ENCODE measurements at places on chromosomes 2 and 18. TPM values are rescaled to one million over a fixed set of nuclear protein-coding genes. Genes with fewer than 3 reads are reported as not detected.

- no peak for DNase-seq
- H3K4me3 ChIP-seq: no peak overlapping the region
- peak overlapping the region; percentile 92 for H3K27ac ChIP-seq
- H3K36me3 ChIP-seq: peaks cover 4% of the 10 kb centered on the region
- peaks cover 36% of the 10 kb centered on the region for H3K4me1 ChIP-seq
Observed at GRCh38 chr18:36365836-36366775, 68.6 kb downstream of the FHOD3 start.

DNA sequence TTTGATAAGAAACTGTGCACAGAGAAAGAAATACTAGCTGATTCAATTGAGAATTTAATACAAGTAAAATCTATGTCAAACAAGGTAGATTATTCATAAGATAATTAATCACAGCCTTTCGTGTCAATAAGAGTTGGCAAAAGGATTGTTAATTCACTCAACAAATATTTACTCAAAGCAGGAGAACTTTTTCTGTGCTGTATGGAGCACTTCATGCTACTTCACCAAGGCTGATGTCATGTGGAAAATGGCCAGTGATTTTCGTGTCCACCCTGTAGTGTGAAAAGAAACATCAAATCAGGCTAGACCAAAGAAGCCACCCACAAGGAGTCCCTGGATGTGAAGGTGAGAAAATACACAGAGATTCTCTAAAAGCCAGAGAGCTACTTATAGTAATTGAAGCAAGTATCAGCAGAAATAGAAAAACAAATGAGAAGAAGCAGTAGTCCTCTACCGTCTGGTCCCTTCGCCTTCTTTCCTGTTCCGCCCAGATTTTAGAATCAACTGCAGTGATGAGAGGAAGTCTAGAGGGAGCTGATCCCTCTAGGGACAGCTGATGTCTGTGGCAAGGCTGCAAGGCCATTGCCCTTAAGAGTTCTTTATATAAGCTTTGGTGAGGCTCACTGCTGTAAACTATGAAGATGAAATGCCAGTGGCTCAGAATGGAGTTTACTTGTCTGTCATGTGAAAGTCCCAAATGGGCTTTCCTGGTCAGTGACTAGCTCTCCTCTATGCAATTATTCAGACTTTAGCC, 201.3 kb upstream of the APCDD1 start:
- H3K4me3 ChIP-seq: no peak overlapping the region
- H3K4me1 ChIP-seq: peaks cover 10% of the 10 kb centered on the region
- H3K27ac ChIP-seq: no peak overlapping the region
- no peak for DNase-seq
- H3K36me3 ChIP-seq: no peaks in the 10 kb centered on the region

DNA sequence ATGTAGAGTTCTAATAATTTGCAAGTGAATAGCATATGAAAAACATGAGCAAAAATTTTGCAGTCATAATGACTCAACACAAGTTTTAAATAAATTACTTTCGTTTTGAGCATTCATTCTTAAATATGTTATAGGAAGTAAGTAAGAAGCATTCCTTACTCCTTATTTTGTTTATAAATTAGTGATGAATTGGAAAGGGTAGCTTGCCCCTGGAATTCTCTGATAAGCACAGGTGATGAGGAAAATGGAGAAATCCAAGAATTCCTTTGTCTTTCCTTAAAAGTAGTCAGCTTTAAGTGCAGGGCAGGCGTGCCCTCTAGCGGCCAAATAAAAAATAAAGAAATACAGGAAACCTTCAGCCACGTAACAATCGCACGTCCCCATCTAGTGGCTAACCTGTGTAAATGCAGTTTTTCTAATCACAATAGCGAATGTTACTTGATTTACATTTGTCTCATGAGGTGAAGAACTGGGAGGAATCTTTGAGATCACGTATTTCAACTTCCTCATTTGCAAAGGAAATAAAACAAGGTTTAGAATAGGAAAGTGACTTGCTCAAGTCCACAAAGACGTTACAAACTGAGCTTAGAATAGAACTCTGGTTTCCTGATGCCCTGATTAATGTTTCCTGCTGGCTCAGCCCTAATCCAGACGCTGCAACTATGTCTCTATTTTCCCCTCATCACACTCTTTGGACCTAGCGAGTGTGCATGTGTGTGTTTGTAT, 47.2 kb upstream of the ZNG1B start:
- H3K4me3 ChIP-seq: no peak overlapping the region
- no peaks in the 10 kb centered on the region for H3K36me3 ChIP-seq
- no peaks in the 10 kb centered on the region for H3K4me1 ChIP-seq
- no peaks in the 10 kb centered on the region for H3K27me3 ChIP-seq
- H3K27ac ChIP-seq: no peak overlapping the region

The FHOD3 gene
- 347 TPM for total RNA-seq

- H3K4me1 ChIP-seq: no peaks in the 10 kb centered on the region
- peak overlapping the region; percentile 10 for H3K27ac ChIP-seq
- no peak overlapping the region for H3K4me3 ChIP-seq
- DNase-seq: peak; percentile 32
- H3K27me3 ChIP-seq: no peaks in the 10 kb centered on the region
- H3K36me3 ChIP-seq: no peaks in the 10 kb centered on the region
Observed at GRCh38 chr2:71562518-71562917, 109.2 kb downstream of the DYSF start.

The CYP27C1 gene
- 1.5 TPM for total RNA-seq

GRCh38 chr2:78861546-78861945, 164.0 kb upstream of the REG3G start:
- peak; percentile 3 for DNase-seq
- no peaks in the 10 kb centered on the region for H3K4me1 ChIP-seq
- H3K27ac ChIP-seq: no peak overlapping the region
- no peaks in the 10 kb centered on the region for H3K36me3 ChIP-seq
- no peaks in the 10 kb centered on the region for H3K27me3 ChIP-seq

DNA sequence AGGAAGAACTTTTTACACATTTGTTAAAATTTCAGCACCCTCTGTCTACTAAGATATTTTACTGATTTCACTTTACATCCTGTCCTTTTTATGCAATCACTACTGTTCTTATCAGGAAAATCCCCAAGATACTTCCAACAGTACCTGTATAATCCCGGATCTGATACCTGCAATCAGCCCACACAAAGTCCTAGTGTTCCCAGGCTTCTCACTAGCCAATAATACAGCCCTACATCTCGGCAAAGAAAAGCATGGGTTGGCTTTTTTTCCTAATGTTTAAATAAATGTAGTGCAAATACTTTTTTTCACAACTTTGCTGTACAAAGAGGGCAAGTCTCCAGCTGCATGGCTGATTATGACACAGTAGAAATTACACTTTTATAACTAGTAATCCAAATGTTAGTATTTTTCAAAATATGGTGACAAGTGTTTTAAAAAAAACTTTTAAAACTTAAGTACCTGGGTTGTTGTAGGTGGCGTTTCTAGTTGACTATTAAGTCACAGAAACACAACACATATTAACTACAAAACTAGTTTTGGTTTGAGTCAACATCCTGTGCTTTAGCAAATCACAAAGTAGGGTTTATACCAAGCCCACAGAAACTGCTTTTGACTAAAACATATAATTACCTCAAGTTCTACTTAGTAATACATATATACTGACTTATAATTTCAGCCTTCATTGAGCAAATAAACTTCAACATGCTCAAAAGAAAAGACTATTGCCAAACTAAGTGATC, 19.5 kb downstream of the CNOT11 start:
- H3K27me3 ChIP-seq: no peaks in the 10 kb centered on the region
- no peak overlapping the region for H3K4me3 ChIP-seq
- H3K36me3 ChIP-seq: peaks cover 47% of the 10 kb centered on the region
- peak overlapping the region; percentile 80 for H3K27ac ChIP-seq

DNA sequence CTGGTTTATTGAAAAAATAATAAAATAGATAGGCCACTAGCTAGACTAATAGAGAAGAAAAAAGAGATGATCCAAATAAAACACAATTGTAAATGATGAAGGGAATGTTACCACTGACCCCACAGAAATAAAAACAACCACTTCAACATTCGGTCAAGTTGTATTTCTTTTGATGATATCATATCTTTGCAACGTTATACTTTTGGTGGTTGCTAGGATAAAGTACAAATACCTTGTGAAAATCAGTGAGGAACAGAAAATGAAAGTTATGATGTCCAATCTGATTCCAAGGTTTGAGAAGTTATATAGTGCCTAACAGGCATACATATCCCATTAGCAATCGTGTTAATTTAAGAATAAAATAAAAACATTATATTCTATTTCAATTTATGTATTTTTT, 6.6 kb upstream of the ASNSD1 start:
- no peaks in the 10 kb centered on the region for H3K4me1 ChIP-seq
- no peak overlapping the region for H3K4me3 ChIP-seq
- H3K27me3 ChIP-seq: no peaks in the 10 kb centered on the region
- no peak overlapping the region for H3K27ac ChIP-seq

DNA sequence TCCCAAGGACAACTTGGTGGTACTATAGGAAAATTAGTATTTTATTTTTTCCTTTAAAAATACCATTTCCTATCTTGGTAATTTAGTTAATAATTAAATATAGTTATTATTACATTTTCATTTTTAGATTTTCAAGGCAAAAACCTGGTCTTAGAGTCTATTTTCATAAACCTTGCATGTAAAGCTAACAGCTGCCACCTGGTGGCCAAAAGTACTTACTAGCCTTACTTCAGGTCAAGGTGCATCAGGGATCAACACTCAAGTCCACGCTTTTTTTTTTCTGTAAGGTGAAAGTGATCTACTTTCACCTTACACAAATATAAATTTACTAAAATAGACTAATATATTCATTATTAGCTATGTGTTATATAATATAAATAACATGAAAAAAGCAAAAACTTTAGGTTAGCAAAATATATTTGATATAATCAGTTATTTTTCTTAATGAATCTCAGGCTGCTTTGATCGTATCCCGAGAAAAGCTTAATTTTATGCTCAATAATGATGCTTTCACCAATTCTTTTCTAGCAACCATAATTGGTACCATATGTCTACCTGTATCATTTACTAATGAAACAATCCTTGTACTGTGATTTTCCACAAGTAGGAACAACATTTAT, 62.5 kb downstream of the RELCH start:
- peaks cover 4% of the 10 kb centered on the region for H3K36me3 ChIP-seq
- DNase-seq: peak; percentile 88
- H3K27ac ChIP-seq: no peak overlapping the region
- no peaks in the 10 kb centered on the region for H3K4me1 ChIP-seq

DNA sequence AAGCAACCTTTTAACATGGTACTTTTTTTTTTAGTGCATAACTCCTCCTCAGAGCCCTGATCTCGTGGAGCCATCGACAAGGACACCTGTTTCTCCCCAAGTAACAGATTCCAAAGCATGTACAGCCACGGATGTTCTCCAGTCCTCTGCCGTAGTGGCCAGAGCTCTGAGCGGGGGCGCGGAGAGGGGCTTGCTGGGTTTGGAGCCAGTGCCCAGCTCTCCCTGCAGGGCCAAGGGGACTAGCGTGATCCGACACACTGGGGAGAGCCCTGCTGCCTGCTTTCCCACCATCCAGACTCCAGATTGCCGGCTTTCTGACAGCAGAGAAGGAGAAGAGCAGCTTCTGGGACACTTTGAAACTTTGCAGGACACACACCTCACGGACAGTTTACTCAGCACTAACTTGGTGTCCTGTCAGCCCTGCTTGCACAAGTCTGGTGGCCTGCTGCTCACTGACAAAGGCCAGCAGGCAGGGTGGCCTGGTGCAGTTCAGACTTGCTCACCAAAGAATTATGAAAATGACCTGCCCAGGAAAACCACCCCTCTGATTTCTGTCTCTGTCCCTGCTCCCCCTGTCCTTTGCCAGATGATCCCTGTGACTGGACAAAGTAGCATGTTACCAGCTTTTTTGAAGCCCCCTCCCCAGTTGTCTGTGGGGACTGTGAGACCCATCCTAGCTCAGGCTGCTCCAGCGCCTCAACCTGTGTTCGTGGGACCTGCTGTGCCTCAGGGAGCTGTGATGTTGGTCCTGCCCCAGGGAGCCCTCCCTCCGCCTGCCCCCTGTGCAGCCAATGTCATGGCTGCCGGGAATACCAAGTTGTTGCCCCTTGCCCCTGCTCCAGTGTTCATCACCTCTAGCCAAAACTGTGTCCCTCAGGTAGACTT, 4.5 kb downstream of the KLF11 start:
- H3K27me3 ChIP-seq: no peaks in the 10 kb centered on the region
- H3K36me3 ChIP-seq: peaks cover 18% of the 10 kb centered on the region
- DNase-seq: no peak
- no peaks in the 10 kb centered on the region for H3K4me1 ChIP-seq
- no peak overlapping the region for H3K4me3 ChIP-seq

- H3K36me3 ChIP-seq: no peaks in the 10 kb centered on the region
- H3K4me3 ChIP-seq: no peak overlapping the region
- no peak overlapping the region for H3K27ac ChIP-seq
Observed at GRCh38 chr18:77071711-77072292, 60.8 kb downstream of the MBP start.

The UGT1A3 gene
- total RNA-seq: not detected

GRCh38 chr2:212929116-212929515, 222.3 kb downstream of the IKZF2 start:
- no peak overlapping the region for H3K4me3 ChIP-seq
- no peak for DNase-seq
- H3K4me1 ChIP-seq: peaks cover 21% of the 10 kb centered on the region
- no peak overlapping the region for H3K27ac ChIP-seq

DNA sequence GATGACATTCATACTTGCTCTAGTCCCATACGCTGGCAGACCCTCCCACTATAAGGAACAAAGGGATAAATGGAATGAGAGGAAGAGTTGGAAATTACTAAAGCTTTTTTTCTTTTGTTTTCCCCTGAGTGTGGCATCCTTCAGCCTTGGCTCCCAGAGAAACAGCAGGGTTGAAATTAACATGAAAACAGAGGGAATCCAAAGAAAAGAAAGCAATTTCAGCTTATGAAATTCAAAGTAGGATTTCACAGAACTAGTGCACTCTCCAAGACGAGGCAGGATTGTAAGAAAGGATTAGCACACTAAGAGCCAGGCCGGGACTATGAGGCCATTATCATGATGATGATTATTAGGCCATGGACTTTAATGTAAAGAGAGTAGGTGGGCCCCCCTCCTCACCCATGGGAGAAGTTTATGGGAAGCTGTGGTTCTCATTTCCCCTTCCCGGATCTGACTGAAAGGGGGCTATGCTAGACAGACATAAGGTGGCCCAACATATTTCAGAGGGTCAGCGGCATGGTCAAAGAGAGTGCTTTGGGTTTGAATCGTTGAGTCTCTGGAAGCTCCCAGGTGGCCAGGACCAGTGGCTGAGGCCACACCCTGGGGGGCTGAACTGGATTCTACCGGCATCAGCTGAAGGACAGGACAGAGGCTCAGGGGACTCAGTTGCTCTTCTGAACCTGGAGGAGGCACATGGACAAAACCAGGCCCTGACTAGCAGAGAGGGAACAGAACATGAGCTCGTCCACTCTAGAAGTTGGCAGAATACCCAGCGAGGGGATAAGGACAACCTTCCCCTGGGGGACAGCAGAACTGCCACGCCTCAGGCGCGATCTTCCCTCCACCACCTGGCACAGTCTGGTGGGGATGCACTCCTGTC, 100.1 kb upstream of the ARL4C start:
- H3K4me1 ChIP-seq: no peaks in the 10 kb centered on the region
- H3K27ac ChIP-seq: no peak overlapping the region
- H3K4me3 ChIP-seq: no peak overlapping the region
- DNase-seq: no peak
- no peaks in the 10 kb centered on the region for H3K36me3 ChIP-seq

GRCh38 chr2:226030788-226031646, 631.5 kb downstream of the NYAP2 start:
- H3K4me3 ChIP-seq: peak overlapping the region; percentile 52
- H3K27me3 ChIP-seq: no peaks in the 10 kb centered on the region
- no peaks in the 10 kb centered on the region for H3K36me3 ChIP-seq
- peak; percentile 85 for DNase-seq

The UGT1A8 gene
- total RNA-seq: not detected

The FARSB gene
- 10.6 TPM for total RNA-seq

Measured in cardiac muscle cell (in vitro differentiated cells and primary cell).